NCI-H2107 (cell line): ENCODE measurements at places on chromosomes 7 and 10.
A peak's percentile ranks its signal among the peaks of the same experiment; 100 is the strongest.

DNA sequence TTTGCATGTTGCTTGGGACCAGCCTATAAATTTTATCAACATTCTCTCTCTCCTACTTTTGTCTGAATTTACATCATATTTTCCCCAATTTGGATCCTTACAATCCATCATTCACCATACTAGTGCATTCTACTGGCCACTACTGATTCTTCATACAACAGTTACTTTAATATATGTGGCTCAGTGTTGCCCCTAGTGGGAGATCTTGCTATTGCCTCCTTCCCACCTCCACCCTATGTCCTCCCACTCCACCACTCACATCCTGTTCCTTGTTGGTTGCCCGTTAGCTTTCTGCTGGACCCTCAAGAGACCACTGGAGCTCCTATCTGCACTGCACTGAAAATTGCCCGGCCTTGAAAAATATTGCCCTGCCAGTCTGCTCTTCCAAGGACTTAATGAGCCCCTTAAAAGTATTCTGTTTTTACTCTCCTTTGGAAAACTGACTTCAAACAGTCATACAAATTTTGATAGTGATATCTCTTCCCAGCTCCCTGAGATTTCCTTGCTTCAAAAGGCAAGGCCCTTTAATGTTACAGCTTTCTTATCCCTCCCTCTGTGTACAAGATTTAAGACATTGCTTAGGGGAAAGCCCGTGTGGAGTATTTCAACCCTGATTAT is 243.2 kb upstream of the TMEM229A start:
- DNase-seq, result no peak

- no peak for DNase-seq
Measured at GRCh38 chr10:51960494-51960895, 261.1 kb upstream of the CSTF2T start.

GRCh38 chr10:83957168-83957947 is 182.0 kb upstream of the GHITM start:
- DNase-seq, result no peak

DNA sequence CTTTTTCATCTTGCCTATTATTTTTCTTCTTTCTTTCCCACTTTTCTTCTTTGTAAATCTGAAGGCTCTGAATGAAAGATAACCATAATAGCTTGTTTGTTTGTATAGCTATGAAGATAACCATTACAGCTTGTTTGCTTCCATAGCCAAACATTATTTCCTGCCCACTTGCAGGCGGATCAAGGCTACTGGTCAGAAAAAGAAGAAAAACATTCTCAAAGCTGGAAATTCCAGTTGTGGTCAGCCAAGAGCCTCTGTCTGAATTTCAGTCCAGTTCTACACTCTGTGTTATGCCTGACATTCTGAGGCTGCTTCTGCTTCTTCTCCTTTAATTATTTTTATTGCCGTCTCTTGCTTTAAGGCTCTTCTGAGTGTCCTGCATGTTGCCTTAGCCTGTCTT is 48.9 kb downstream of the TMEM178B start:
- no peak for DNase-seq

GRCh38 chr7:114419441-114420272 is 5.0 kb downstream of the FOXP2 start:
- no peak for DNase-seq

DNA sequence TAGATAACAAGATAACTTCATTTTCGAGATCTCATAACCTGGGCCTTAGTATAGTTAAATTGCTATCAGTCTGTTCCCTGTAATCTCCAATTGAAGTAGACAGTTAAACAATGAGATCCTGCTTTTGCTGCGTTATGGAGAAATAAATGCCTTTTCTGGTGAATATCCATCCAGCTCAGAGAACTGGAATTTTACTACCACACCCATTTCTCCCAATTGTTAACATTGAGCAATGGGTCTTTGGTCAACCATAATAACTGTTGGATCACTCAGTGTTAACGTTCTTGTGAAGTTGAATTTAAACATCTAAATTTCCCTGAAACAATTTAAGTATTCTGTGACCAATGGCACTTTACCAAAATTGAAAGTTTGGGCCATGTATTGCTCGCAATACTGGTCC is 3.0 kb downstream of the CALU start:
- DNase-seq, result no peak

GRCh38 chr10:22713853-22714478 is 412 bp downstream of the PIP4K2A start:
- DNase-seq, result no peak

DNA sequence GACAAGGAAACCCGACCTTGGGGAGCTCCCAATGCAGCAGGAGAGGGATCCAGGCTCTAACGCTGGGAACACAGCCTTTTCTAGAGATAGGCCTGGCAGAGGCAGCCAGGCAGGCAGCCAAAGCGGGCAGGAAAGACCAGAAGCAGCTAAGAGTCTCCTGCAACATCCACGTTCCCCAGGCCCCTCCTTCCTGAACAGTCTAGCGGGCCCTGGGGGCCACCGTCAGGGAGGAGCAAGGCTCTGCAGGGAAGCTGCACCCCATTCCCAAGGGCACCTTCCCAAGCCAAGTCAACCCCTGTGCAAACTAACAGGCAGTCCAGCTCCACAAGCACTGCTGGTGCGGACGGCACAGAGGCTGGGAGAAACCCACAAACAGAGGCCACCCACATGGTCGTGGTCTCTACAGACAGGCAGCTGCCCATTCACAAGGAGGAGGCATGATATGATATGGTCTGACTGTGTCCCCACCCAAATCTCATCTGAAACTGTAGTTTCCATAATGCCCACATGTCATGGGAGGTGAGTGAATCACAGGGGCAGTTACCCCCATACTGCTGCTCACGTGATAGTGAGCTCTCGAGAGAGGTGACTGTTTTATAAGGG is 115.7 kb downstream of the MAD1L1 start:
- no peak for DNase-seq

DNA sequence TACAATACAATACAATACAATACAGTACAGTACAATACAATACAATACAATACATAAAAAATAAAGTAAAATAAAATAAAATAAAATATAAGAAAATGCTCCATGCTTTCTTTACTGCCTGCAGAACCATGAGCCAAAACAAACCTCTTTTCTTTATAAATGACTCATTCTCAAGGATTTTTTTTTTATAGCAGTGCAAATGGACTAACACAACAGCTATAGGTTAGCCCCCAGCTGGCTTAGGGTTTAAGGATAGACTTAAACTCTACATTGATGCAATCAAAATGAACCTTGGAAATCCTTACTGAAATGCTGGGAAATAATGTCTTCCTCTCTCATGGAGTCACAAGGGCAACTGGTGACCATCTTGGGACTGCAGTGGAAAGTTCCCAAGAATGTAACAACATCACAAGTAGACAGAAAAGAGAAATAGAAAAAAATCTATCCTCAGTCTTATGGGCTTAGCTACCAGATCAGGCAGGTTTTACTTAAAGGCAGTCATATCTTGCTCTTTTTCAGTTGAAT is 348.9 kb downstream of the ARL4A start:
- no peak for DNase-seq

GRCh38 chr10:53836638-53837037 is 964.4 kb downstream of the PCDH15 start:
- no peak for DNase-seq

DNA sequence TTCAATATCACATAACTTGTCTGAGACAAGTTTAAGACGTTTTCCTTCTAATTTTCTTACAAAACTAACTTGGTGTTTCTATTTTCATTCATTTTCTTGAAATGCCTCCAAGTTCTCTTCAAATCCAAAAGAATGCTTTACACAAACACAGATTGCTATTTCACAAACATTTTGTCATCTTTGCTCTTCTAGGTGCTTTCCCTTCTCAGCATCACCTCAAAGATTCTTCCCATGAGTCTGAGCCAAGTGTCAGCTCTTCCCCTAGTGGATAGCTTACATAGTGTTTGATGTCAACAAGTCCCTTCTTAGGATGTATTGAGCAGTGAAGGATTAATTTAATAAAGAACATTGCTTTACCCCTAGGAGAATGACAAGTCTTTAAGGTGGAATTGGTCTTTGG is 38.1 kb upstream of the SEMA3A start:
- no peak for DNase-seq

DNA sequence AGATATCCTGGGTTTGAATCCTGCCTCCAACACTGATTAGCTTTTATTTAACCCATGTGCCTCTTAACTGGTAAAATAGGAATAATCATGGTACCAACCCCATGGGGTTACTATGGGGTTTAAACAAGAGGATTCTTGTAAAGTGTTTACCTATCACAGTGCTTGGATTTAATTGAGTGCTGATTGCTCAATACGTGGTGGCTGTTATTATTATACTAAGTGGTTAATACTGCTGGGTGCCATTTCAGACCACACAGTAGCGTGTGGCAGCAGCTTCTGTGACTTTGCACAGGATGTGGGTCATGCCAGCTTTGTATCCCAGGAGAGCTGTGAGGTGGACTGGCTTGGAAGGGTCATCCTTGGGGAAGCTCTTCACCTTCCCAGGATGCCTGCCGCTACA is 177.2 kb downstream of the SEC23IP start:
- DNase-seq, result no peak

- no peak for DNase-seq
Measured at GRCh38 chr7:92656121-92656520, 65.9 kb upstream of the FAM133B start.

GRCh38 chr7:7564323-7564780 is 2.3 kb upstream of the MIOS start:
- DNase-seq, result no peak

GRCh38 chr10:12622691-12623090 is 273.3 kb downstream of the CAMK1D start:
- no peak for DNase-seq

DNA sequence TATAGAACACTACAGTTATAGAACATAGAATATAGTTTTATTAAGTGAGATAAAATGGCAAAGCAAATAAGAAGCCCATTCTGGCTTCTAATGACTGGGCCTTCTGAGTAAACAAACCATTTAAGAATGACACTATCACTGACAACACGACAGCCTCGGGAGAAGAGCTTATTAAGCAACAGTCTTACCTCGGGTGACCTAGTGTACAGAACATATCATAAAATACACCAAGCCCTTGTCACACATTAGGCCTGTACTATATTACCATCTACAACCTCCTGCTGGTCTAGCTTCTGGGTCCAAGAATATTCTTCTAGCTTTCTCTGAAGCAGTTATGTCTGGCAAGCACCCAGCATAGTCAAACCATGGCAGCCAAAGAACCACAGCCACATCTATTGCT is 32.0 kb downstream of the CCDC186 start:
- DNase-seq, result no peak

- DNase-seq, result peak; percentile 36
Measured at GRCh38 chr7:116173051-116174028, 37.0 kb upstream of the TES start.

GRCh38 chr7:45563941-45564461 is 10.2 kb upstream of the ADCY1 start:
- DNase-seq, result no peak

DNA sequence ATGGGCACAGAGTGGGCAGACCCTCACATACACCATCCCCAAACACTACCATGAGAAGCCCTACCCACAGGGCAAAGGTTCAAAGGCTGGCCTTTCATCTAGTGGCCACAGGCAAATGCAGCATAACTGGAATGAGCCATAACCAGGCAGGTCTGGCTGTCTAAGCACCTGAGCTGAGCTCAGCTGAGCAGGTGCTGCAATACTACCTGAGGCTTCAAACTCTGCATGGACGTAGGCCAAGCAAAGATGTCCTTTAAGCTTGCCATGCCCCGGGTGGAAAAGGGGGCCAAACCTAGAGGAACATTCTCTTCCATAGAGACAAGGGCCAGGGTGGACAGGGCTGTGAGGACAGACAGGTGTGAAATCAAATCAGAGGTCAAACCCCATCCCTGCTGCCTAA is 65.3 kb upstream of the CAMK2B start:
- no peak for DNase-seq

- no peak for DNase-seq
Measured at GRCh38 chr7:119572132-119572531, 700.8 kb upstream of the KCND2 start.

DNA sequence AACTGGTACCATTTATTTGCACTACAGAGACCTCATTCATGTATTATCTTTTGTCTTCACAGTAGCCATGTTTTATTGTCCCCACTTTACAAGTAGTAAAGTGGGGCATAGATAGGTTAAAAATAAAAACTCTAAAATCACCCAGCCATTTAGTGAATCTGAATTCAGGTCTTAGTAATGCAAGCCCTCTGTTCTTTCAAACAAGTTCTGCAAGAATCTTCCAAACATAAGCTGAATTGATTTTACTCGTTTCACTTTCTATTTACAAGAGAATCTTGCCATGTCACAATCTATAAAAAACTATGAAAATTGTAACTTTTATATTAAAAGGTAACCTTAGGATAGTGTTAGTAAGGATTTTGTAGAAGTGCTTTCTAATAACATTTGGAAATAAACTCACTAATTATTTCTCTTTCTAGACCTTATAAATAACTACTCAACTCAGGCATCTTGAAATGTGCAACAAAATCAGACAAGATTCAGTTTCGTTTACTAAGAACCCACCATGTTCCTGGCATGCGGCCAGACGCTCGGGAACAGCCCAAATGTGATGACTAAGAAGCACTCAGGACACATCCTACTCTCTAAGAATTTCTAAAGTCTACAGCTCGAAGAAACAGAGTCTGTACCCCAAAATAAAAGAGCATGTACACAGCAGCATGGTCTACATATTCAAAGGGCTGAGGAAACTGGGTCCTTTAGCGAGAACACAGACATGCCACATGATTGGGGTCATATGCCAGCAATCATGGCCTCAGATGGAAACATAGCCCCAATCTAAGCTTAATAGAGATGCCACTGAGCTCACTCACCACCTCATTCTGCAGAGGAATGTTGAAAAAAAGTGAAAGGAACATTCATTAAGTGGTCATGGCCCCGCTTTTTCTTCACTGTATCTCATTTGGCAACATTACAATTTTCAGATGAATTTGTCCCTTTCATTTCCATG is 167.6 kb downstream of the AMPH start:
- no peak for DNase-seq

- DNase-seq, result no peak
Measured at GRCh38 chr10:20195076-20195475, 378.8 kb downstream of the PLXDC2 start.

GRCh38 chr10:22701132-22701826 is 13.1 kb downstream of the PIP4K2A start:
- DNase-seq, result no peak

GRCh38 chr7:114422507-114423501 is 8.2 kb downstream of the FOXP2 start:
- no peak for DNase-seq

GRCh38 chr7:98024075-98024474 is 34.1 kb upstream of the OCM2 start:
- no peak for DNase-seq

DNA sequence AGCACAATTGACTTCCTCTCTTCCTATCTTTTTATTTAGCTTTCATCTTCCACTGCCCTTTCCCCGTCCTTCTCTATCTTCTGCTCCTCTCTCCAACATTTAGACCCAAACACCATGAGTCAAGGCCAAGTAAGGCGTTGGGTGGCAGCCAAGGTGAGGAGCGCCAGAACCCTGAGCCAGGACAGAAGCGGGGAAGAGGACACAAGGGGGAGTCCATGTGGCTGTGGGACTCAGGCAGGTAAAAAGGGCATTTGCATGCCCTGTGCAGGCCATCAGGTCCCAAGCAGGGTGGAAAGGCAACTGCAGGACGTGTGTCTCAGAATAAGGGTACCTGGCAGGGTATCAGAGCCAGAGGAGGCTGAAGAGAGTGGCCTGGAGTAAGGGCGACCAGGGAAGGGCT is 192.4 kb upstream of the PFKP start:
- DNase-seq, result no peak
